ENCODE measurements at places on chromosomes 5 and 9.
A peak's percentile ranks its signal among the peaks of the same experiment; 100 is the strongest.

DNA sequence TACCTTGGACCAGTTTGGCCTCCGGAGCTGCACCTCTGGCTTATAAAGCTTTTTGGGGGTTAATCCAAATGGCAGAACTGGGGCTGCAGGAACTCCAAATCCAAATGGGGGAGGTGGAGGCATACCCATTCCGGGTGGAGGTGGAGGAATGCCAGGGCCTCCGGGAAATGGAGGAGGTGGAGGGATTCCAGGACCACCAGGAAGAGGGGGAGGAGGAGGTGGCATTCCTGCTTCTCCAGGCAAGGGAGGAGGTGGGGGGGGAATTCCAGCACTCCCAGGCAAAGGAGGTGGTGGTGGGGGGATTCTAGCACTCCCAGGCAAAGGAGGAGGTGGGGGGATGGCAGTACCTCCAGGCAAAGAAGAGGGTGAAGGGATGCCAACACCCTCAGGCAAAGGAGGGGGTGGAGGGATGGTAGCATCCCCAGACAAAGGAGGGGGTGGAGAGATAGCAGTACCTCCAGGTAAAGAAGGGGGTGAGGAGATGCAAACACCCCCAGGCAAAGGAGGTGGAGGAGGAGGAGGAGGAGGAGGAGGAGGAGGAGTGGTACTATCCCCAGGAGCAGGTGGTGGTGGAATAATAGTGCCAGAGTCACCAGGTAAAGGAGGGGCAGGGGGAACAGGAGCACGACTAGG is 45.2 kb downstream of the DIAPH1 start:
- no peak for DNase-seq

DNA sequence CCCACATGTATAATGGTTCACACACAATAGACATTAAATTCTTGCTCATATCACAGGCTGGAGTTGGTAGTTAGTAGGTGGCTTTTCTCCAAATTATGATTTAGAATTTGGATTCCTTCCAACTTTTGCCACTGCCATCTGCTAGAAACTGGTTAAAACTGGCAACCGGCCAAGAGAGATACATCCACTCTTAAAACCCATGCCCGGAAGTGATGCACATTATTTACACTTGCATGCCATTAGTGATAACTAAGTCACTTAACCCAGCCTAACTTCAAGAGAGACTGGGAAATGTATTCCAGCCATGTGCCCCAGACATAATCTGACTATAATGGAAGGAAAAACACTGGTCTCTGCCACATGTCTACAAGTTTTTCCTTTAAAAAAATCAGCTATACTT is 395.7 kb upstream of the SEMA6A start:
- no peak for DNase-seq

DNA sequence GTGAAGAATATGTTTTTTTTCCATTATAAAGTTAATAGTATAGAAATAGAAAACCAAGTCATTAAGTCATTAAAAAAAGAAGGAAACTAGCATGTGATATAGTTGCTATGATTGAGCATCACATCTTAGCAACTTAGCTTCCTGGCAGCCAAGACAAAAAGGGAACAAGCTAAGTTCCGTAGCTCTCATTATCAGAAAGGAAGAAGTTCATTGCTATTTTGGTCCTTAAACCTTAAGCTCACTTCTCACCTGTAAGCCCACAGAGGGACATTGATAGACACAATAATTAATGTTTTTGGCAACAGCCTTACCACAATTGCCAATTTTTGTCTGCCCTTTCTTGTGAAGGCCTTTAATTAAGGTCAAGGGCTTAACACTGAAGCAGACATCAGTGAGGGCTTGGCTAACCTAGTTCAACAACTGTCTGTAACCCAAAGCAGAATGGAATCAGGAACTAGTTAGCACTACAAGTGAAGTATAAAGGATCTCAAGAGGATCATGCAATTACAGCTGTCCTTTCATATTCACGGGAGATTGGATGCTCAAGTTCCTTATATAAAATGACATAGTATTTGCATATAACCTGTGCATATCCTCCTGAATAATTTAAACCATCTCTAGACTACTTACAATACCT is 24.0 kb upstream of the KLF4 start:
- no peak for DNase-seq

DNA sequence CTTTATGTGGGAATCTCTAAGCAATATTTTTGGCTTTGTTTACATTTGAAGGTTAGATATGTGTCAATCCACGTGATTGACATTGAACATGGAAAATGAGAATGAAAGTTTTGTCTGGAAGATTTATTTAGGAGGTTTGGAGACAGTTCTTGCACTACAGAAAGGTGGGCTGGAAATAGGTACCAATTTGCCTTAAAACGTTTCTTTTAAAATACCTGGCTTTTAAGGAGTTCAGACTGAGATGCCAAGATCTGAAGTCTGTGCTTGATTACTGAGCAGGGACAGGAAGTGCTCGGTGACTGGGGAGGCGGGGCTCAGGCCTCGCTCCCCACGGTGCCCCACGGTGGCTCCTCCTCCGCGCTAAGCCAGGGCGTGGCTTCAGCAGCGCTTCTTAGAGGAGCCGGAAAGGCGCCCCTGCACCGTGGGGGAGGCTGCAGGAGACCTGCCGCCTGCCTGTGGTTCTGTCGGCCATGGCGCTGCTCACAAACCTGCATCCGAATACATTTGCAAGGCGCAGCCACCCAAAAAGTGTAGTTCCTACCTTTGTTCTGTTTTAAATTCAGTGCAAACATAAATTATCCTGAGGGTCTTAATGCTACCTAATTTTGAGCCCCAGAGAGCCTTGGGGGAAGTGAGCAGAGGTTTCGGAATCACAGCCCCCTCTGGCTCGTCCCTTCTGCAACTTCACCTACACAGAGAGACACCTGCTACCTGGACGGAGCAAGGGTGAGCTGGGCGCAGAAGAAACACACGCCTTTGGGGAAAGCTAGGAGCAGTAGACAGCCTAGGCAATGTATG is 49.2 kb downstream of the USP20 start:
- peak; percentile 94 for DNase-seq
